ENCODE measurements at places on chromosomes 4 and X.

DNA sequence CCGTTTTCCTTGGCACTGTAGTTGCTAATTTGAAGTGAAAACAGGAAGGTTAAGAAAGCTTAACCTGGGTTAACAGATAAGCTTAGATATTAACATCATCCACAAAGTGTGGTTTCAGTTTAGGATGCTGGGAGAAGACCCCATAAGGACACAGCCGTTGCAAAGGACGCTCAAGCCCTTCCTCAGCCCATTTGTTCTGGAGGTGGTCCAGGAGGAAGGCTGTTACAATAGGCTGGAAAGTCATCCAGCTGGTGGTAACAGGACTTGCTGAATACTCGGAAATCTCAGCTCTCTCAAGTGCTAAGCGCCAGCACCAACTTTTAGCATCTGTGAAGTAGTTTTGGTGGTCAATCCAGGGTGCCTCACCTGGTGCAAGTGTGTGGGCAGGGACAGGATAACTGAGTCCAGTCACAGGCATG, 14.2 kb downstream of the CHST7 start:
- no peak for DNase-seq

DNA sequence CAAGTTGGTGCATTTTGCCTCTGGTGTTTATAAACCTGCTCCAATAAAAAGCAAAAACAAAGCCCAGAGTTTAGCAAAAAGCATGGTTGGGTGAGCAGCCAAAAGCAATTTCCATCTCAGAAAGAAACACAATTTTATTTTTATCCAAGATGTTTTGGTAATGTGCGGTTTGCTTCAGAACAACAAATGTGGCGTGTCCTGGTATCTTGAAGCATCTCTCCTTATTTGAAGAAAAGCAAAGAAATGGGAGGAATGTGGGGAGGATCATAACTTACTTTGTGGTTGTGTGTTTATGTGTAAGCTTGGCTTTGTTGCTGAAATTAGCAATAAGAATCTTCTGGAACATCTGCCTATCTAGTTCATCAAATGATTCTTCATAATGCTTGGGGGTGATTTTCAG, 88.3 kb upstream of the DDX3X start:
- no peak for DNase-seq

DNA sequence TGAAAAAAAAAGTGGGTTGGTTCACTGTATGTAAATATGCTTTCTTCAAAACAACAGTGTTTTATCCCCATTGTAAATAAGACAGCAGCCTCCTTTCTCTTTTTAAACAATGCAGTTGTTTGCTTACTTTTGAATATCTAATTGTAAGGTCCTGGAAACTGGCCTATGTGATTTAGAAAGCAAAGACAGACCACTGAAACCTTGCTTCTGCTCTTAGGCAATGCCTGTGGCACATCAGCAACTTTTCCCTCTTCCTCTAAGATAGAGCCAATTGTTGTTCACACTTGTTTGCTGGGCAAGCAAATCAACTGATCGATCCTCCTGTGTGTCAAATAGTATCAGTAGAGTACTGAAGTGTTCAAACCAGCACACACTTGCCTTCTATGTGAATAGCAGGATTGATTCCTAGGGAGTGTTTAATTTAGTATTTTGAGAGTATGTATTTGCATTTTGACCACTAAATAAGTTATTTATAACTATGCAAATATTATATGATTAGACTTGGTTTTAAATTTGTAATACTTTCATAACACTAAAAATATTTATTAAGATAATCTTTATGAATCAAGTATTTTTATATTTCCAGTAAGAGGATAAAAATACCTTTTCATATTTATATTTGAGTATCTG, 55.4 kb upstream of the GRPR start:
- DNase-seq = no peak

- DNase-seq = no peak
These were observed 42.0 kb downstream of the TMEM150C start for GRCh38 chr4:82519776-82520175.

GRCh38 chrX:103533511-103534216, 14.4 kb upstream of the RAB40A start:
- DNase-seq = peak; percentile 49

- DNase-seq = no peak
These were observed 77.7 kb upstream of the DCAF8L1 start for GRCh38 chrX:28058901-28059300.

DNA sequence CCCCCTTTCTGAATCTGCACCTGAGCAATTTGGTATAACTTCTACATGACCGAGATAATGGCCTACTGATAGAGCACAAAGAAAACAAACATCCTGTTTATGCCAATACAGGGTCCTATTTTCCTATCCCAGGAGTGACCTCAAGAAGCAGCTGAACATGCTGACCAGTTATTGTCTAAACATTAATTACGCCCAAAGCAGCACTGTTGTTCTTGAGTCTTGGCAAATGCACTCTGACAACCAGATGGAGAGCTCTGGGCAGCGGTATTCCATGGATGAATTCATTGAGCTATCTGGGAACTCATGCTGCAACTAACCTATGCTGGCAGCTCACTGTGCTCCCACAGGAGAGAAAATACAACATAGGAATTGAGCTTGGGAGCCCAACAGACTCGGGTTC, 52.6 kb downstream of the PCYT1B start:
- DNase-seq = no peak

GRCh38 chr4:63348735-63349673, 1060.2 kb downstream of the TECRL start:
- DNase-seq = no peak

DNA sequence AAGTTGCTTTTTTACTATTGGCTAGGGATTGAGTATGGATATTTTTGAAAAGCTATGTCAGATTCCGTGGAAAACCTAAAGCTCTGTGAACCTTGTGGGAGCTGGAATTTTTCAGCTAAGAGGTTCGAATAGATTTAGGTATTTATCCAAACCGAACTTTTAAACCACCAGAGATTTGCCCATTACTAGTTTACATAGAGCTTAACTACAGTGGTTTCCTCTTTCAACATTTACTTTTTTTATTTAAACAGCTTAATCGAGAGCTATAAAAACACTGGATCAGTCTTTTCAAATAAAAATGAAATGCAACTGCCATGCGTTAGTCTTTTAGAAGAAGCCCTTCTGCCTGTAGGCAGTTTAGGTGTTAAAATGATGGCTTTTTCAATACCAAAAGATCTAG, 377.0 kb downstream of the RPA4 start:
- no peak for DNase-seq

GRCh38 chrX:32480019-32480418, 731.3 kb downstream of the DMD start:
- DNase-seq = no peak

All from T-cell (primary cell).